ENCODE measurements at places on chromosomes 1 and 21.

GRCh38 chr21:34630536-34631143, 15.7 kb upstream of the RCAN1 start:
- no peak for DNase-seq

DNA sequence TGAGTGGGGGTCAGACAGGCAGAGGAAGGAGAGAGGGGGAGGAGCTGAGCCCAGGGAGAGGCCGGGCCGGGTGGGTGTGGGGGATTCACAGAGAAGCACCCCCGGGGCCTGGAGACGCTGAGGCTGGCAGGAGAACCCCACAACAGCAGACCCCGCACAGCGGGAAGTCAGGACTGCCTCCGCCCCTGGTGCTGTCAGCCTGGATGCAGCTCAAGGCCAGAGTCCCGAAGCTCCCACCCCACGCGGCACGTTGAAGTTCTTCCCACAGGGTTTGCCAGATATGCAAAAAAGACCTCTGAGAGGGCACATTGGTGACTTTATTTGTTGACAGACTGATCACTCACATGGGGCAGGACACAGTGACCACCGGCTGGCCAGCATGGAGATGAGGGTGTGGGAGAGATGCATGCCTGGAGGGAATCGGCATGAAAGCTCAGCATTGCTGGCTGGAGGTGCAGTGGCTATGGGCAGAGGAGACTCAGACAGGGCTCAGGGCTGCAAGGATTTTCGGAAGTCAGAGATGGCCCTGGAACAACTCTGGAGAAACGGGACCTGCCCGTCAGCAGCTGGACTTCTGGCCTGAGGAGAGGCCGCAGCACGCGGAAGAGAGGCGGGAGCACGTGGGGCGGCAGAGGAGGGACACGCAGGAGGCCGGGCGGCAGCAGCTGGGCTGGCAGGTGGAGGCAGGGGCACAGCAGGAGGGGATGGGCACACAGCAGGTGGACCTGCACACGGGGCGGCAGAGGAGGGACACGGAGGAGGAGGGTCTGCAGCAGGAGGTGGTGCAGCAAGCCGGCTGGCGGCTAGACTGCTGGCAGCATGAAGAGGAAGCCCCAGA, 885 bp downstream of the KRTAP10-3 start:
- DNase-seq = no peak

GRCh38 chr1:177568622-177569021, 397.9 kb downstream of the BRINP2 start:
- DNase-seq = no peak

DNA sequence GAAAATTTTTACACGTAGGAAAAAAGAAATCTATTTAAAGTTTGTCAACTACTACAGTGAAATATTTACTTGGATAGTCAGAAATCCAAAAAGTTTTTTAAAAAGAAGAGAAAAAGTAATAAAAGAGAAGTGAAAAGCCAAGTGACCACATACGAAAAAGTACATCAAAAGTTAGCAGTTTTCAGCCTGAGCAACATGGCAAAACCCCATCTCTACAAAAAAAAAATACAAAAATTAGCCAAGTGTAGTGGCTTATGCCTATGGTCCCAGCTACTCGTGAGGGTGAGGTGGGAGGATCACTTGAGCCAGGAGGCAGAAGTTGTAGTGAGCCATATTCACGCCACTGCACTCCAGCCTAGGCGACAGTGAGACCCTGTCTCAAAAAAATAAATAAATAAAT, 5.2 kb upstream of the MR1 start:
- DNase-seq = no peak

GRCh38 chr1:180503280-180503862, 994 bp upstream of the ACBD6 start:
- DNase-seq = no peak

- DNase-seq = no peak
Measured at GRCh38 chr1:116127848-116128540, 16.8 kb downstream of the MAB21L3 start.

DNA sequence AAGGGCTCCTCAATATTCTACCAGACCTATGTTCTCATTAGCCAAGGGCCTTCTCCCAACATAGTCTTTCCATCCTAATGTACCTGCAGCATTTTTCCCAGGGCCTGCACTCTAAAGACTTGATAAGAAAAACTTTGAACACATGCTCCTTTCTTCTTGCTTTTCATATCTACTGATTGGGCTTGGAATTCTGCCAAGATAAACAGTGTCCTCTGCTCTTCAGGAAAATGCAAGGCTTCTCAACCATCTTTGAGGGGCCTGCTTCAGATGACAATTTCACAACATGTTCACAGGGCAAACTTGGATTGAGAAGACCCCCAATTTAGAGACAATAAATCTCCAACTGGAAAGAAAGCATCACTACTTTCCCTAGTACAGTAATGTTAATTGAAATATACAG, 25.8 kb upstream of the PPT1 start:
- DNase-seq = no peak

GRCh38 chr1:156833603-156834002, 17.0 kb upstream of the SH2D2A start:
- no peak for DNase-seq

DNA sequence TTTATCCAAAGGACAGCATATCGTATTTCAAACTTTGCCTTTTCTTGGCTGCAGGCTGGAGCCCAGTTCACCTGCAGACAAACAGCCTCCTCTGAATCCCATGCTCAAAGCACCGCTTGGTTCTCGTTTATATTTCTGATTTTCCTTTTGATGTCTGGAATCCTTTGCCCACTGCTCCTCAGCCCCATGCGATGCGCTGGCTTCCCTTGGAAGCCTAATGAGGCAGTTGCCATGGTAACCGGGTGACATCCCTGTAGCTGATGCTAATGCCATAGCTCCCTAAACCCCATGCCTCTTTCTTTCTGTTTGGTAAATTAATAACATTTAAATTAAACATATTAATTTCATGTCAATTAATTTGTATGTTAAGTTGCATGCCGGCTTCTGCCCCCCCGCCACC, 327.1 kb downstream of the PRDM2 start:
- no peak for DNase-seq

GRCh38 chr1:154730259-154730658, 122.3 kb upstream of the ADAR start:
- no peak for DNase-seq

- DNase-seq = no peak
Measured at GRCh38 chr1:198179556-198179981, 22.8 kb downstream of the NEK7 start.

DNA sequence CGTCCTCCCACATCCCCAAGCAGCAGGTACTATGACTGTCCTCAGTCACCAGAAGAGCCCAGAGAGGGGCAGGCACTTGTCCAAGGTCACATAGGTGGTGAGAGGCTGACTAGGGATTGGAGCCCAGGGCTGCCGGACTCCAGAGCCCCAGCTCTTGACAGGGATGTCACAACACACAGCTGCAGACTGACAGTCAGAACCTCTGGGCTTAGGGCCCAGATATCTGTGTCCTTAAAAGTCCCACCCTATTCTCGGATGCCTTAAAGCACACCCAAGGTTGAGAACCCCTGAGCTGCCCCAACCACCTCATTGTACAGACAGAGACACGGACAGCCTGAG, 622.9 kb downstream of the MATN1 start:
- DNase-seq = no peak

- DNase-seq = no peak
Measured at GRCh38 chr1:231776757-231777062, 150.1 kb downstream of the DISC1 start.

DNA sequence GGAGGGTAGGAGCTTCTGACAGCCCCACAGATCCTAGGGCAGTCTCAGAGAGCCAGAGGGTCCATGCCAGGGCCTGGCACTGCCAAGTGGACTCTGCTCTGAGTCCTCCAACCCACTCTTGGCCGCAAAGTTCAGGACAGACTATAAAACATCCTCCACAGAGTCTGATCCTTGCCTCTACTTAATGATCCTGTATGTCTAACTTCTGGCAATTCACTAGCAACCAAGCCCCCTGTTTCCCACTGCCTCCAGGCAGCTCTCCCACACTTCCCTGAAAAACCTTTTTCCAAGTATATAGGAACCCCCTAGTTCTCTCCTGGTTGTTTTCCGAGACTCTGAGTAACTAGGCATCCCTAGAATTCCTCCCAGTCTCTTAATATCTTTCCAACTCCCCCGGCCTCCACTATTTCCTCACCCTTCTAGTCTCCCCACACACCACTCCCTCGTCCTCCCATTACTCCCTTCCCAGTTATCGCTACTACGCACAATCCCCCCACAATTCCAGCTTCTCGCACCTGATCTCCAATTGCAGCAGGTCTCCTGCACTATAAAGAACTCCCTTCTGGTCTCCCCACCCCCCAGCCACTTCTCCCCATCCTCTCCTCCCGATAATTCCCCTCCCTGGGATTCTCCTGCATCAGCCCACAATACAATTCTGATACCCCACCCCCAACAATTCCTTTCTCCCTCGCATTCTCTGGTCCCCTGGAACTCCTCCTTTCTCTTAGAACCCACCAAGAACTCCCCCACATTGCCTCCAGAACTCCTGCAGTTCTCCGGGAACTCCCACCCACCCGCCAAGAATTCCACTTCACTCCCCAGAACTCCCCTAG, 574 bp downstream of the IGSF9 start:
- DNase-seq = no peak

DNA sequence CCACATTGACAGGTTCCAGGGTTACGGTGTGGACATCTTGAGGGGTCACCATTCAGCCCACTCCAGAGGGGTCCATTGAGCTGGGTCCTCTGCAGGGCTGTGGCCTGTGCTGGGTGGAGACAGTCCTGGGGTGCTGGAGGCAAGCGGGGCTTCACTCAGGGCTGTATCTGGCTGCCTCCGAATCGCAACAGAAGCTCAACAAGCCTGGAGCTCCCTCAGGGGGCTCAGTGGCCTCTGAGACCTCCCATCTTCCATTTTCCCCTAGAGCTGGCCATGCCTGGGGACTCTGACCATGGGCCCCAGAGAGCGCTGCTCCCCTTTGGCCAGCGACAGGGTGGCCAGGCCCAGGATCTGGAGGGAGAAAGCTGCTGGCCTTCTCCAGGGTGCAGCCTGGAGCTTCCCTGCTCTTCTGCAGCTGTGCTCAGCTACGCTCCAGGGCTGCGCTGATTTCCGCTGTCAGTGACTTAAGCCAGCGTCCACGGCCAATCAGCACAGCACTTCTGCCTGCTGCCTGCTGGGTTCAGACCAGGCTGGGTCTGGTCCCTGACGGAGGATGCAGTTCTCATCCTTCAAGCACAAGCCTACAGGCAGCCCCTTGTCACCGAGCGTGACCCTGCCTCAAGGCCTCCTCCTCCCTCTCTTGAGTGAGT, 45.0 kb upstream of the ADARB1 start:
- no peak for DNase-seq

GRCh38 chr1:154784416-154784815, 85.7 kb downstream of the KCNN3 start:
- no peak for DNase-seq

- no peak for DNase-seq
Measured at GRCh38 chr21:42381347-42381984, 14.4 kb downstream of the TMPRSS3 start.

DNA sequence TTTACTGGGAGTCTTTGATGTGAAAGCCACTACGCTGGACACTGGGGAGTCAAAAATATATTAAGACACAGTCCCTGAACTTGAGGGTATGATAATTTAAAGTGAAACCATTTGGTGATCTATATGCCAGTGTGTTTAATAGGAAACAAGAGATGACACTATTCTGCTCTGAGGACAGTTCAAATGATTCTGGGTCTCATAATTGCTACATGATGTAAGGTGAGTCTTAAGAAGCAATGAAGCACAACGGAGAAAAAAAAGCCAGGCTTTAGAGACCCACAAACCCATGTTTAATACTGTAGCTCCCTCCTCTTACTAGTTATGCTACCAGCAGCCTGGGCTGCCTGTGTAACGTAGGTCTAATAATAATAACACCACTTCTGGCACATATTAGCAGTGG, 14.2 kb upstream of the LRRC8D start:
- DNase-seq = no peak

DNA sequence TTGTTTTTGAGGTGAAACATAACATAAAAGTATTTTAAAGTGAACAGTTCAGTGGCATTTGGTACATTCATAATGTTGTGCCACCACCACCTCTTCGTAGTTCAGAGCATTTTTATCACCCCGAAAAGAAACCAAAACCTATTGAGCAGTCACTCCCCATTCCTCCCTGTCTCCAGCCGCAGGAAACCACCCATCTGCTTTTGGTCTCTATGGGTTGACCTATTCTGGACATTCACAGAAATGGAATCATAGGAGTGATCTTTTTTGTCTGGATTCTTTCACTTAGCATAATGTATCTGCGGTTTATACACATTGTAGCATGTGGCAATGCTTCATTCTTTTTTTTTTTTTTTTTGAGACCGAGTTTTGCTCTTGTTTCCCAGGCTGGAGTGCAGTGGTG, 141.2 kb downstream of the VPS13D start:
- DNase-seq = no peak

GRCh38 chr1:18929686-18930085, 26.8 kb downstream of the IFFO2 start:
- DNase-seq = no peak

DNA sequence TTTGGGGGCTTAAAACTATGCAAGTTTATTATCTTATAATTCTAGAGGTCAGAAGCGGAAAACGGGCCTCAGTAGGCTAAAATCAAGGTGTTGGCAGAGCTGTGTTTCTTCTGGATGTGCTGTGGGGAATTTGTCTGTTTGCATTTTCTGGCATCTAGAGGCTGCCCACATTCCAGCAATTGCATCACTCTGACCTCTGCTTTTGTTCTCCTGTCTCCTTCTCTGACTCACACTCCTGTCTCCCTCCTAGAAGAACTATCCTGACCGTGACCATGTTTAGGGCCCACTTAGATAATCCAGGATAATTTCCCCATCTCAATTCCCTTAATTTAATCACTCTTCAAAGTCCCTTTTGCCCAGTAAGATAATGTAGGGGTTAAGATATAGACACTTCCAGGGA, 127.4 kb upstream of the DEPDC1 start:
- no peak for DNase-seq

- no peak for DNase-seq
Measured at GRCh38 chr1:153799016-153799415, 23.8 kb downstream of the SLC27A3 start.

GRCh38 chr1:241592273-241592958, 47.8 kb downstream of the CHML start:
- no peak for DNase-seq

- DNase-seq = no peak
Measured at GRCh38 chr1:147851149-147851548, 51.4 kb upstream of the GJA8 start.

DNA sequence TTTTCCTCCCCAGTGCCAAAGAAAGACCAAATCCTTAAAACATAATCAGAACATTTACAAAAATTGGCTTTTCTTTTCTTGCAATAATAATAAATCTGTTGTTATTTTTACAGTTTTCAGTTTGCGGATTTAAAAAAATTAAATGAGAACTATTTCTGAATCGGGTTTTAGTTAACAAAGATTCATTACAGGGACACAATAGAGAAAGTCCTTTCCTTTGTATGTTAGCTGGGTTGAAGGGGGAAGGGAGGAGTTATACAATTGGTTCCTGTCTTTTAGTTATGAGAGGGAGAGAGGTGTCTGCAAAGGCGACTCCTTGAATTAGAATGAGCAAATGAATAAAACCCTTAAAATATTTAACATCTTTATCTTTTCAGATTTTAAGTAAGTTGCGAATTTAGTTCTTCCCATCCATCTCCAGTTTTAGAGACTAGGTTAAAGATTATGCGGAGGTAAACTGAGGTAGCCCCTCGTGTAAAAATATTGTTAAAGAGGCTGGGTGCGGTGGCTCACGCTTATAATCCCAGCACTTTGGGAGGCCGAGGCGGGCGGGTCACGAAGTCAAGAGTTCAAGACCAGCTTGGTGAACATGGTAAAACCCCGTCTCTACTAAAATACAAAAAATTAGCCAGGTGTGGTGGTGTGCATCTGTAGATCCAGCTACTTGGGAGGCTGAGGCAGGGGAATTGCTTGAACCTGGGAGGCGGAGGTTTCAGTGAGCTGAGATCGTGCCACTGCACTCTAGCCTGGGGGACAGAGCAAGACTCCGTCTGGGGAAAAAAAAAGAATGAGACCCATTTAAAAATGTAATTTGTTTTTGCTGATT, 3.9 kb downstream of the SPEN start:
- DNase-seq = no peak

All from activated B cell treated with CpG ODN at 0.5 μM for 24 hours (primary cell).